Effector CD8-positive, alpha-beta T cell (primary cell): ENCODE measurements at places on chromosomes 12 and 14.

DNA sequence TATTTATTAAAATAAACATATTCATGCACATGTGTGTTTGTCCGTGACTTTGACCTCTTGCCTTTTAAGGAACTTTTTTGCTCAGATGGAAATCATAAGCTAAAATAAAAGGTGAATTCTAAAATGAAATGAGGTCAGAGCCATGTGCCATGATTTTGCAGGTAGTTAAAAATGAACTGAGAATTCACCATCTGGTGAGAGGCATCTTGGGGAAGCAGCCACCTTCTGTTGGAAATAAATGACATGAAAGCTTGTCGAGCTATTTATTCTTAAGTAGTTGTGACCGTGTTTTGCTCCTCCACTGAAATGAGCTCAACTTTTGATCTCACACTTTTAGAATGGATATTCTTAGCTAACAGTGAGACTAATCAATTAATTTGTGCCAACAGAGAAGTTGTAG, 56.8 kb upstream of the CNOT2 start:
- no peak for DNase-seq

DNA sequence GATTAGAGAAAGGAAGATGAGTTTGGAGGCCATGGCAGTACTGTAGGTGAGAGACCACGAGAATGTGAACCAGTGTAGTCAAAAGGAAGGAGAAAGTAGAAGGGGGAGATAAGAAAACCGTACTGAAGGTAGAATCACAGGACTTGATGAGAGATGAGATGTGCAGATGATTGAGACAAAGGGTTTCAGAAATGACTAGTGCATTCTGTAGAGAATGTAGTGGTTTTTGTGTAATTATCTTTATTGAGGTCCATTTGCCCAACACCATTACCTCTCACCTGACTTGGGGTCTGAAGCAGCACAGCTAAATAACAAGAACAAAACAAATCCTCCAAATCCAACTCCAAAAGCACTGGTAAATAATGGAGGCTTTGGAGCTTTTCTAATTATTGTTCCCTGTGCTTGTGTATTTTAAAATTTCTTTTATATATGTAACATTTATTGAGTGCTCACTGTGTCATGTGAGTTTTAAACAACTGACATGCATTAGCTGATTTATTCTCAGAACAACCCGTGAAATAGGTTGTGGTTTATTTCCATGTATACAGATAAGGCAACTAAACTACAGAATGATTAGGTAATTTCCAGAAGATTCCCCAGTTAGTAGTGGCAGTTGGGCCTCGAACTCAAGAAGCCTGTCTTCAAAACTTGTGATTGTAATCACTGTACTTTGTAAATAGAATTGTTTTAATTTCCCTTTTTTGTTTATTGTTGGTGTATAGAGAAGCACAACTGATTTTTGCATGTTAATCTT, 390.0 kb downstream of the AEBP2 start:
- no peak for DNase-seq

DNA sequence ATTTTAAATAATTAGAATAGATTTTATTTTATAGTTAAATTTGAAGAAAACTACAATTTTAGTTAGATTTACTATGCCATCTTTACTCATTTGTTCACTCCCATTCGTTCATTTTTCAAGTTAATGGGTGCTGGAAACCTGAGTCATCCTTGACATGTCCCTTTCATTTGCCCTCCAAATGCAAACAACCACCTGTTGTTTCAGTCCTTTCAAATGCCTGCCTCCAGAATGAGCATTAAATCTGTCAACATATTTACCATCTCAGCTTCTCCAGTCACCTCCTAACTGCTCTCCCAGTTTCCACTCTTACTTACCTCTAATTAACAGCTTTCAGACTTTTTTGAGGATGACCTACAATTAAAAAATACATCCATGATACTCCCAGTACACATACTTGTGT, 375.5 kb downstream of the RAD51B start:
- no peak for DNase-seq

DNA sequence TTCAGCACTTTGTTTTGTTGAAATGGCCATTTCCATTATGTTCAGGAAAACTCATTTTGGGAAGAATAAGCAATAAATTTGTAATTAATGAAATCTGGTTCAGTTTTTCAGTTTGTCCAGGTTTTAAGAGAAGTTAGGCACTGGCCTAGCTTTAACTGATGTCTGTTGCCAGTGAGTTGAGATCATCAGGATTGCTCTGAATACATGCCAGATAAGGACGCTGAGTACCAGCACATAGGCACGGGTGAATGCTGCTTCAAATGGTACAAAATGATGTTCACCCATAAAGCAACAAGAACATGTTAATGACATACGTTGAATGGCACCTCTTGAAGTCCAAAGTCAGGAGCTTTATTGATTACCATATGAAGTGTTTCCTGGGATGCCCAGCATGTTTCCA, 46.5 kb downstream of the PIWIL1 start:
- no peak for DNase-seq

DNA sequence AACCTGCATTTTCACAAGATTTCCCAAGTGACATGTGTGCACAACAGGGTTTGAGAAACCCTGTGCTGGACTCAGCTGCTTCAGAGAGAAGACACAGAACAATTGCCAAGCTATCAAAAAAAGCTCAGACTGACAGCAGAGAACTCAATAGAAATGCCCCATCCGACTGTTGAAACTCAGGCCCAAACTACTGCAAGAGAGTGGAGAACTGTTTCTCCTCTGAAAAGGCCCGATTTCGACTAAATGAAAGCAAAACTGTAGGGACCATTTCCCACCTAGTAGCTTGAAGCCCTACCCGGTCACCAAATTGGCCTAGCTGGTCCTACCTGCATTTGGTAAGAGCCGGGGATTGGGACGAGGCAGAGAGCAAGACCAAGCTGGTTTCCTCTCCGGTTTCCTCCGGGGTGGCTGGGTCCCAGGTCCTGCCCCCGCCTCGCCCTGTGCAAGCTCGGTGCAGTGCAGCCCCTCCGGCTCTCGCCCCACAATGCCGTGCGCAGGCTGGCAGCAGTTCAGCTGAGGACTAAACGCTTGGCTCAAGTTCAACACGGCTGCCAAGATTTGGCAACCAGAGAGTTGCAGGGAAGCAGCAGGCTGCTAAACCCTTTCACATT, 1180.6 kb downstream of the VRK1 start:
- DNase-seq = peak; percentile 56

DNA sequence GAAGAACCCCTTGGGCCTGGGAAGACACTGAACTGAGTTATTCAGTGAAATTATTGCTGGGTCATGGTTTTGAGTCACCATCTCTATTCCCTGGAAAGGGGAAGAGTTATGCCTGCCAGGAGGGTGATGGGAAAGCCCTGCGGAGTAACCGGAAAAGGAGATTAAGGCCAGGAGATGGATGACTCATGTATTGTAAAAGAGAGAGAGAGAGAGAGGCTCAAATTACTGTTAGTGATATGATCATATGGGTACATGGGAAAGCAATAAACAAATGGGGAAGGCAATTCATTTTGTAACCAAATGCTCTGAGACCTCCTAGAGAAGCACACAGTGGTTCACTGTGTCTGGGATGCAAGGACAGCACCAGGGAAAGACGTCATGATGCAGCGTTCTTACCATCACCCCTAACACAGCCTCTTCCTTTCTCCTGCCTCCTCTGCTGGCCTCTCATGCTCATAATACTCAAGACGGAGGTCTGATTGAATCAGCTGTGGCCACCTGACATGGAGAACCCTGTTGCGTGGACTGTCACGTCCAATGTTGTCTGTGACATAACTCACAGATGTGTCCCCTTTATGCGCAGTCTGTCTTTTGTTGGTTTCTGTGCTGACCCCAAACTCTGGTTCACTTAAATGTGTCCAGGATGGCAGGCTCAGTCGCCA, 243.7 kb downstream of the TMEM132D start:
- DNase-seq = no peak

GRCh38 chr12:46500673-46501072, 128.1 kb upstream of the SLC38A2 start:
- no peak for DNase-seq

GRCh38 chr12:124185971-124186686, 108.8 kb upstream of the RFLNA start:
- DNase-seq = no peak

GRCh38 chr14:100409651-100410050, 86.5 kb downstream of the SLC25A47 start:
- DNase-seq = no peak

DNA sequence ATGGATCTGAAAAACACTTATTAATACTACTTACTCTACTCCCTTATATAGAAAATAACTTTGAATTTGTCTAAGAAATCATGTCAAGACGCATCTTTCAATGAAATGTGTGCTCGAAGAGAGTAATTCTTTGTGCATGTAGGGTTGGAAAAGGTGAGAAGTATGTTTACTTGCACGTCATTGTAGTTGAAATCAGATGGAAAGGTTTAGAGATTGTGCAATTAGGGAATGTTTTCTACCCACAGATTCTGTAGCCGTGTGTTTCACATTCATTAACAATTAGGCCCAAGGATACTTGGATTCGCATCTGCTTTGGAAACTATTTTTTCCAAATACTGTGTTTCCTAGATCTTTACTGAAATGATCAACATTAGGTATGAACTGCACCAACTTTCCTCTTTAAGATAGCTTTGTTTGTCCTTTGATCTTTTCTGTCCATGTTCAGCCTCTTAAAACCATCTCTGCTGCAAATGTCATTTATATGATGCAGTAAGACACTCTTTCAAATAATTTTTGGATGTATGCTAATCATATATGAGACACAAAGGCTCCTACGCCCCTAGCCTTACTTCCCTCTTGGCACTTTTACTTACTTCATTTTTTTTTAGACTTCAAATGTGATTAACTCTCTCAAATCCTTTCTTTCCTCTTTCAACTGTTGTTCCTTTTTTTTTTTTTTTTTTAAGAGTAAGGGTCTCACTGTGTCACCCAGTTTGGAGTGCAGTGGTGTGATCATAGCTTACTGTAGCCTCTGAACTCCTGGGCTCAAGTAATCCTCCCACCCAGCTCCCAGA, 58.0 kb upstream of the PSMA6 start:
- DNase-seq = no peak

GRCh38 chr12:131537267-131537958, 173.5 kb upstream of the SFSWAP start:
- no peak for DNase-seq

DNA sequence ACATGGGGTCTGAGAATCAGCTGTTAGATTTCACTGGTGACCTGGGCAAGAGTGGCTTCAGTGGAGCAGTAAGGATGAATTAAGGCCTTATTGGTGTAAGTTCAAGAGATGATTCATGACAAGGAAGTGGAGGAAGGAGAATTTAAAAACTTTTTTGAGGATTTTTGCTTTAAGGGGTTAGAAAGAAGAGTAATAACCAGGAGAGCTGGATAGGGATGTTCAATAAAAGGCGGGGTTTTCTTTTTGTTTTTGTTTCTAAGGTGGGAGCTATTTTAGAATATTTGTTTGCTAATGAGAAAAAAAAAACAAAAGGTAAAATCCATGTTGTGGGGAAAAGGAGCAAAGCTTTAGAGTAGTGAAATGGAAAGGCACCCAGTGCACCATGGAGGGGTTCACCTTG, 15.2 kb upstream of the TUBA1B start:
- no peak for DNase-seq

- DNase-seq = no peak
Observed at GRCh38 chr12:7289743-7290142, 14.1 kb upstream of the ACSM4 start.

DNA sequence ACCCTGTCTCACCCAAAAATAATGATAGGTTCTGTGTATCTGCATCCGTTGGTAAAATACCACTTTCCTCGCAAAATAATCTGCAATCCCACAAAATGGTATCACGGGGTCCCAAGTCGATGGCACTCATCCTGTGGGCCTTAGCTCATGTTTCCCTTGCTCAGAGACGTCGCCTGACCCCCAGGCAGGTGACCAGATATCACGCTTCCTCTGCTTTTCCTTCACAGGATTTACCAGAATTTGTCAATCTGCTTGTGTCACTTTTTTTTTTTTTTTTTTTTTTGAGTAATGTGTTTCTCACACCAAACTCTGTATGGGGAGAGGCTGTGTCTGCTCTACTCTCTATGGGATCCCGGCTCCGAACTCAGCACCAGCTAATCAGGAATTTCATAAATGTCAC, 162.7 kb downstream of the PRKCH start:
- DNase-seq = no peak

- no peak for DNase-seq
Observed at GRCh38 chr12:82660541-82661325, 26.0 kb upstream of the TMTC2 start.

DNA sequence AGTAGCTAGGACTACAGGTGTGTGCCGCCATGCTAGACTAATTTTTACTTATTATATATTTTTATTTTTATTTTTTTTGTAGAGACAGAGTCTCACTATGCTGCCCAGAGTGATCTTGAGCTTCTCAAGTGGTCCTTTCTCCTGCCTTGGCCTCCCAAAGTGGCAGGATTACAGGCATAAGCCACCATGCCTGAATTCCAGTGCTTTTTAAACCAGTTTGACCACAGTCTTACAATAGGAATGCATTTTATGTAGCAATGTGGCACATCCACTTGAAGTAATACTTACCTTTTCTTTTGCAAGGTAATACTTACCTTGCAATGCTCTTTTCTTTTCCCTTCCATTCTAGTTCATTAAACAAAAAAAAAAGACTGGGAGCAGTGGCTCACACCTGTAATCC, 38.0 kb upstream of the CPM start:
- DNase-seq = no peak

- DNase-seq = no peak
Observed at GRCh38 chr12:116390401-116391335, 113.2 kb upstream of the MED13L start.

DNA sequence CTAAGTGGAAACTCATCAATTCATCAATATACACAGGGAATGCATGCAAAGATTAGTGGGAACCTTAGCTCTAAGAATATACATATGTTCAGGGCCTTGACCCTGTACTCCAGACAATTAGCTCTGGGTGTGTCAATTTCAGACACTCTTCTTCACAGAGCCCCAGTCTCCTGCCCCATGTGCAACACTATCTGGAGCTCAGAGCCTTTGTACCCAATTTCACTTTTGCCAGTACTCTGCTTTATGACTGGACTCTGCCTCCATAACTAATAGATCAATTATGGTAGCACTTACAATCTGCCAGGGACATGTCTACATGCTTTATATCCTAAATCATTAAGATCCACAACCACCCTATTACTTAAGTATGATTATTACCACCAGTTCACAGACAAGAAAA, 152.5 kb upstream of the PLEKHG7 start:
- no peak for DNase-seq
